ENCODE measurements at places on chromosomes 1 and 21.

- no peak for DNase-seq
Observed at GRCh38 chr1:92949937-92950817, 11.1 kb downstream of the DIPK1A start.

DNA sequence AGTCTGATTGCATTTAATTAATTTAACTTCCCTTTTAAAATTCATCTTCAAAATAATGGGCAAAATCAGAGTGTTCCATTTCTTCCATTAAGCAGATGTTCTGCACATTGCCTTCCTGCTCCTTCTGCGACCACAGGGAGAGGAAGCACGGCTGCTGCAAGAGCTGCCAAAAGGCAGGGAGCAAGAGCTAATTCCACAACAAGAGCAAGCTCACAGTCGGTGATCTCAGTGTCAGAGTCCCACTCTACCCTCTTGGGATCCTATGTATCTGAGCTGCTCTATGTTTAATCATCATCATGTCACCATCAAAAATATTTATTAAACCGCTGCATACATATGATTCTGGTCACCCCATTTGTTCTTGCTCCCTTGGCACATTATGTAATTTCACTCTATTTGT lies 255.3 kb upstream of the CAMK1G start:
- no peak for DNase-seq

DNA sequence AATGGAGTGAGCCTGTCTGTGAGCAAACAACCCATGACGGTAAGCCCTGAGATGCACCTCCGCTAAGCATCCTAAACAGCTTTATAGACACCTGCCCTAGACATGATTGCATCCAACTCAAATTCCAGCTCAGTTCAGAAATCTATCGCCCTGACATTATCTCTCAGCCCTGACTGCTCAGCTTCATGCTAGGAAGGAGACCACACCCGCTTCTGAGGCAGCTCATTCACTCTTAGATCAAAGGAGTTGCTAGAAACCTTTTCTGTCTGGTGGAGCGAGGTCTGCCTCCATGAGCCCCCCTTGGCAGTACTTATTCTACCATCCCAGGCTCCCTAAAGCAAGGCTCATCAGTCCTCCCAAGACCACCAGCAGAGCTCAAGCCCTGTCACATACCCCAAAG lies 17.0 kb downstream of the IL10RB start:
- no peak for DNase-seq

DNA sequence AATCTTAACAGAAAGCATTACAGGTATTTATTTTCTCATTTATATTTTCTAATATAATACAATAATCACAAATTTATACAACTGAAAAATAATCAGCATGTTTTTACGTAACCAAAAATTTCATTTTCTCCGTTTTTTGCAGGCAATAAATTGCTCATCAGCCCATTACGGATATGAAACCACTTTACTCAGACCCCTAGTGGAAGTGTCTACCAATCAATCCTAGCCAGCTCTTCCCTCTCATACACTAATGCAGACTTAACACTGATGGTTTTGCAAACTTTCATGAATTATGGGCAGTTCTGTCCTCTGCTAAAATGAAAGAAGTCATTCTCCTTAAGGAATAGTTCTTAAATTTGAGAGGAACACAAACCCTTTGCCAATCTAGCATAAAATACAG lies 124.7 kb downstream of the EIF4G3 start:
- no peak for DNase-seq

- DNase-seq: no peak
Observed at GRCh38 chr1:3732434-3733093, 19.7 kb upstream of the CCDC27 start.

DNA sequence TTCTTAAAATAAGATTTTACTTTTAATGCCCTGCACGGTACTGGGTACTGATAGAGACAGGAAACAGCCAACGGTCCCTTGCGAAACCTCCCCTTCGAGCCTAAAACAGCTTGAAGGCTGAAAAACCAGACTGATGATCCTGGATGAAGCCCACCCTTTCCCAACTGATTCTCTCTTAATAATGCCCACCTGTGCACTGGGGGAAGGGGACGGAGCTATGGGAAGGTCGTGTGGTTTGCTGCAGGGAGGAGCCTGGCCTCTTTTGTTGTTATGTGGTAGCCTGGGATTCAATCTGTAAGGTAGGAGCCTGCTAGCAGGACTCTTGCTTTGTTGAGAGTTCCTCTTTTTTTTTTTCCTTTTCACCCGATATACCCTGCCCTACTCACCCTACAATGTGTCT lies 25.6 kb downstream of the SAMSN1 start:
- no peak for DNase-seq

DNA sequence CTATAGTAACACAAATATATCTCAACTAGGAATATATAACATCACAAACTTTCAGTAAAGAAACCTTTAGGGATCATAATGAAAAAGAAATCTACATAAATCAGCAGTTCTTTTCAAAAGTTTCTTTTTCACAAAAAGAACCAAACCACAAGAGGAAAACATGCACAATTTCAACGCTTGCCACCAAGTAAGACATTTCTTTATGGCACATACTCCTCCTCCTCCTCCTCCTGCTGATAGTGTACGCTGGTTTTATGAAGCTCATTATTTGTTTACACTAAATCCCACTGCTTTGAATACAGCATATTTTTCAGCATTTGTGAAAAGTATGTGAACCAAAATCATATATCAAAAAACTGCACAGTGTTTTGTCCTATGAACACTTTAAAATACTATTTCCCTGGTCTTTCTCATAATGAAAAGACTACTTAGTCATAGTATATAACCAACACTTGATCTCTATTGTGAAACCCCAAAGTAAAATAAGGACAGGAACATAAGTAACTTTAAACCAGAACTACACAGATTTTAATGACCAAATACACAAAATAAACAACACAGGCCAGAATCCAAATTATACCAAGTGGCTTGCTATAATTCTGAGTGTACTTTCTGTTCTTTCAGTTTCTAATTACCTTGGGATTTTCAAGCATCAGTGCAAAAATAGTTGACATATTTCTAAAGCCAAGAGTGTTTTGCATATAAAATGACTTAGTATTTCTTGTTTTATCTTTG lies 184.2 kb downstream of the EIF4G3 start:
- no peak for DNase-seq

GRCh38 chr1:224585051-224585450 lies 31.1 kb upstream of the CNIH3 start:
- no peak for DNase-seq

GRCh38 chr1:54994355-54994990 lies 4.3 kb upstream of the BSND start:
- DNase-seq: no peak

DNA sequence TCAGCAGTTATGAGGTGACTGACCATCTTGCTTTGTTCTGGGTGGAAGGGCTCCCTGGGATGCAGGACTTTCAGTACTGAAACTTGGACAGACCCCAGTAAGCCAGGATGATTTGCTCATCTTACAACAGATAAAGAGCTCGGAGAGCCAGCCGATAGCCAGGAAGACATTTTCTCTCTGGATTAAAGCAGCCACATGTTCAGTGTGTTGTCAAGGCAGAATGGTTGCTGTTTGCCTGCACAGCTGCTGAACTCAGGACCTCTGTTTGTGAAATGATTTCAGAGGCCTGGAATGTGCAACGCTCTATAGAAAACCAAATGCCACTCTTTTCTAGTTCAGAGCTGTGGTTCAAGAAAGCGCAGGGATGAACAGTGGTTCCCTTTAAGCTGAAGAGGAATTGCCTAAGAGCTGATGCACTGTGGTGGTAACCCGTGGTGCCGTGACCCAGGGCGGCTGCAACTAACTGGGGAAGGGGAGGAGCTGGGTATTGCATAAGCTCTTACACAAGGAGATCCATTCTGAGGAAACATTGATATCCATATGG lies 40.7 kb downstream of the CASQ2 start:
- DNase-seq: no peak

- DNase-seq: no peak
Observed at GRCh38 chr1:93416183-93416582, 31.7 kb upstream of the FNBP1L start.
